ENCODE measurements at places on chromosomes 1 and 21.
A peak's percentile ranks its signal among the peaks of the same experiment; 100 is the strongest.

- DNase-seq, result no peak
Measured at GRCh38 chr1:115557715-115558114, 84.1 kb upstream of the VANGL1 start.

DNA sequence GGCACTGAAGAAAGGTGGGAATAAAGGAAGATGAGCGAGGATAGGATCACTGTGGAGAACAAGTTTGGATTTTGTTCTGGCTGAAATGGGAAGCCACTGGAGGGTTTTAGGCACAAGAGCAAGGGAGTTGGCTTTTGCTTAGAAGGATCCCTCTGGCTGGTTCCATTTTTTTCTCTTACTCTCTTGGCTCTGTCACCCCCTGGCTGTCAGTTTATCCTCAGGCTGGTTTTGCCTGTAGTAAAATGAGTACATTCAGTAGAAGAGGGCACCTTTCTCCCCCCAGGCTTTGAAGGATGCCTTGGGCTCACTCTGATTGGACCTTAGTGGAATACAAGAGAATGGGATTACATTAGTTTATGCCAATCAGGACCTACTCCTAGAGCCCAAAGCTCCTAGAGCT is 17.1 kb downstream of the CACHD1 start:
- DNase-seq, result no peak

DNA sequence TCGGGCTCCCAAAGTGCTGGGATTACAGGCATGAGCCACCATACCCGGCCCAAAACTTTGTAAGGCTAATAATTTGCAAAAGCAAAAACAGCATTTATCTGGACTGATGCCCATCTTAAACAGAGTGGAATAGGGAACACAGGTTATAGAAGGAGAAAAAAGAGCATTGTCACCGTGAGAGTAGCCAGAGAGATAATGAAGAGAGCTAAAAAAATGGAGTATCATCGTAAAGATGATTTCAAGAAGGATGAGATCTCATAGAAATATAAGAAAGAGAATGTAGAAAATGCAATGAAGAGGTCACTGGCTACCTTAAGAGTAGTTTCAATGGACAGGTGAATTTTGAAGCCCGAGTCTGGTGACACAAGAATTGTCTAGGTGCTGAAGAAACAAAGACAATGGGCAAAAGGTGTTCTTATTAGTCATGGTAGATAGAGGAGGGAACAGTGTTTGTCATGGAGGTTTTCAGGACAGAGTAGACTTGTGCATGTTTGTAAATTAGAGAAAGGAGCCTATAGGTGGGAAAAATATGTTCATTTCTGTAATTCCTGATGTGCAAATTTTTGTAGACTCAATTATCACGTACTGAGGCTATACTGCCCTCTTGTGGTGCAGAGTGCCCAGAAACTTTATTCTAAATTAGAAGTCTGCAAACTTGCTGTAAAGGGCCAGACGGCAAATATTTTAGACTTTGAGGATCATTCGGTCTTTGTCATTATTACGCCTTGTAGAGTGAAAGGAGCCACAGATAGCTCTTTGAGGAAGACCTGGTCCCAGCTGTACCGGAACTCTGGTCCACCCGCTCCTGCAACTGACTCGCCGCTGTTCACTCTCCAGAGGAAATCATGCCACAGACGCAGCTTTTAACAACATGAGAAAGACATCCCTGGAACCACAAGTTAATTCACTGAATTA is 8.1 kb upstream of the TMEM183A start:
- DNase-seq, result peak; percentile 72

DNA sequence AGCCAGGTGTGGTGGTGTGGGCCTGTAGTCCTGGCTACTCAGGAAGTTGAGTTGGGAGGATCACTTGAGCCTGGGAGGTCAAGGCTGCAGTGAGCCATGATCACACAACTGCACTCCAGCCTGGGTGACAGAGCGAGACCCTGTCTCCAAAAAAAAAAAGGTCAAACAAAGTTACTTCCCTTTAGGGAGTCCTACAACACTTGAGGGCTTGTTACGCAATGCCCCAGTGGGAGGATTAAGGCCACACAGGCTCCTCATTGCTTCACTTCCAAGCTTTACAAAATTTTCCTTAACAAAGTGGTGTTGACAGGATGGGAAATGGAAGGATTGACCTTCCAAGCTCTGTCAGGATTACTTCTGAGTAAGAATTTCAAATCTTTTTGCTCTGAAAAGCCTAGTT is 6.2 kb upstream of the EXTL1 start:
- no peak for DNase-seq

DNA sequence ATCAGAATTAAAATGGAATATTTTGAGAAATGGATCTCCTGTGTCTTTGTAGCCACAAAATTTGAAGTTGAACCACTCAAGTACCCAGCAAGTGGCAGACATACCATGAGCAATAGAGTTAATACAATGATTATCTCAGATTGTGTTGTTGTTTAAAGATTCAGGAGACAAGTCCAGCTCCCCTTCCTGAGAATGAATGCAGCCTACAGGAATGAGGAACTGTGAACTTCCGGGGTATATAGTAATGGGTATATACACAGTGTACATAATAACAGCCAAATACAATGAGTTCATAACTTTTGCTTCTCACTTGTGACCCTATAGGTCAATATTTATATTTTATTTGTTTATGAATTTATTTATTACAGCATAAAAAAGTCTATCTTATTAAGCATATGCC is 445.0 kb downstream of the SETD4 start:
- no peak for DNase-seq

DNA sequence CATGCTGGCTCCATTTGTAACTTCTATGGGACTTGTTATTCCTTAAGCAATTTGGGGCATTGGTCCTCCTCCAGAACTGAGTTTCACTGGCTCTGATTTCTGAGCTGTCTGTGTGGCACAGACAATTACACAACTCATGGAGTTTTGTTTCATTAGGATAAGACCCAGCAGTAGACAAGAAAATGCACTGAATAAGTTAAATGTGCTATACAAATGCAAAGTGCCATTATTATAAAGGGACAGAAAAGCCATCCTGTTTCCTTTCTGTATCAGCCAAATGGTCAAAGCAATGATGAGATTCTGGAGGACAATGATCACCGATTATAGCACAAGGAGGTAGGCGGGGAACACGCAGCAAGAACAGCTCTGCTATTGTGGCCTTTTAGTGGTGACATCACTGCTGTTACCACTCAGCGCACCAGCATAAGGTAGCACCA is 81.9 kb downstream of the CNIH3 start:
- DNase-seq, result no peak

DNA sequence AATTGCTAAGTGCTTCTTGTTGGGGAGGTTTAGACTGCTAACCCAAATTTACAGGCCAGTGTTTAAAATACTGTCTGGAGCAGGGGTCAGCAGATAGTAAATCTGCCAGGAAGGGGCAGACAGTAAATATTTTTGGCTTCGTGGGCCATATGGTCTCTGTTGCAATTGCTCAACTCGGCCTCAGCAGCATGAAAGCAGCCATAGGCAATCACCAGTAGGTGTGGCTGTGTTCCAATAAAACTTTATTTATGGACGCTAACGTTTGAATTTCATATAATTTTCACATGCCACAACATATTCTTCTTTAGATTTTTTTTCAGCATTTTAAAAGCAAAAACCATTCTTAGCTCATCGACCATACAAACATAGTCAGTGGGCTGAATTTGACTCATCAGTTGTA is 172.7 kb downstream of the BRINP2 start:
- no peak for DNase-seq

GRCh38 chr1:206011057-206011456 is 7.9 kb upstream of the RAB7B start:
- no peak for DNase-seq

GRCh38 chr1:111679541-111679940 is 59.7 kb downstream of the INKA2 start:
- DNase-seq, result no peak

DNA sequence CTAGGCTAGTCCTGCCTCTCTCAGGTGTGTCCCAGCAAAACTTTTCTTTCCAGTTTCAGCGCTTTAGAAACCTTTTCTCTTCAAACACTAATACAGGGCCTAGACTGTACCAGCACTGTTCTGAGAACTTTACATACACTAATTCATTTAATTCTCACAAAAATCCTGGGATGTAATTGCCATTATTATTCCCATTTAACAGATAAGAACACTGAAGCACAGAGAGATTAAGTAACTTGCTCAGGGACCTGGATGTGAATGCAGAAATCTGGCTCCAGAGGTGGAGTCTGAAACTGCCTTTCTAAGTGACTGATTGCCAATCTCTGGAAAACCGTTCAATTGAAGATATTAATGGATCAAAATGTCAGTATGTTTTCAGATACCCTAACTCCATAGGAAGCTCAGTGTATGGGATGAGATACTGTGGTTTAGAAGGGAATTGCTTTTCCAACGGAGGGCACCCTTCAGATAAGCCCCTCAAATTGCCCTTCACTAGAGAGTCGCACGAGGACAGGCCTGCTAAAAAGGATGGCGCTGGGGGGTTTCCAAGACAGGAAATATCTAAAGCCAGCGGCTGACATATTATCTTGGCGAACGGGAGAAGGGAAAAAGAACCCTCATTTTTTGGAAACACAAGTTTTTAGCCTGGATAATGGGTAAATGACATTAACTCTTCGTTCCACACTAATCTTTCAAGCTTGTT is 698 bp upstream of the UCK2 start:
- no peak for DNase-seq

DNA sequence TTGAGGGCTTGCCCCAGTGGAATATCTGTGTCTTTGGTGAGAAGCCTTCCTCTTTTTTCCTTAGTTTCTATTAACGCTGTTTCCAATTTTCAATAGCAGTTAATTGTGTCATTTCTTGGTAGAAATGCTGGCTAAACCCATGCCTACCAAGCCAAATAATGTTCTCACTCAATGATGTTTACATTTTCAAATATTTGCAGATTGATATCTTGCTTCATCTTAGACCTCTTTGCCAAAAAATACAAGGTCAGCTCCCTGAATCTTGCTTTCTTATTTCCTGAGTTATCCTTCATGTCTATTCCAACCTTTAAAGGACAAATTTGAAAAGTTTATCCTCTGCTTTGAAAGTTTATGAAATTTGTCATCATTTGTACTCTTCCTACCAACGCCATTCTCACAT is 5.1 kb downstream of the KCNJ15 start:
- no peak for DNase-seq
